ENCODE measurements at places on chromosomes 3 and 15.

DNA sequence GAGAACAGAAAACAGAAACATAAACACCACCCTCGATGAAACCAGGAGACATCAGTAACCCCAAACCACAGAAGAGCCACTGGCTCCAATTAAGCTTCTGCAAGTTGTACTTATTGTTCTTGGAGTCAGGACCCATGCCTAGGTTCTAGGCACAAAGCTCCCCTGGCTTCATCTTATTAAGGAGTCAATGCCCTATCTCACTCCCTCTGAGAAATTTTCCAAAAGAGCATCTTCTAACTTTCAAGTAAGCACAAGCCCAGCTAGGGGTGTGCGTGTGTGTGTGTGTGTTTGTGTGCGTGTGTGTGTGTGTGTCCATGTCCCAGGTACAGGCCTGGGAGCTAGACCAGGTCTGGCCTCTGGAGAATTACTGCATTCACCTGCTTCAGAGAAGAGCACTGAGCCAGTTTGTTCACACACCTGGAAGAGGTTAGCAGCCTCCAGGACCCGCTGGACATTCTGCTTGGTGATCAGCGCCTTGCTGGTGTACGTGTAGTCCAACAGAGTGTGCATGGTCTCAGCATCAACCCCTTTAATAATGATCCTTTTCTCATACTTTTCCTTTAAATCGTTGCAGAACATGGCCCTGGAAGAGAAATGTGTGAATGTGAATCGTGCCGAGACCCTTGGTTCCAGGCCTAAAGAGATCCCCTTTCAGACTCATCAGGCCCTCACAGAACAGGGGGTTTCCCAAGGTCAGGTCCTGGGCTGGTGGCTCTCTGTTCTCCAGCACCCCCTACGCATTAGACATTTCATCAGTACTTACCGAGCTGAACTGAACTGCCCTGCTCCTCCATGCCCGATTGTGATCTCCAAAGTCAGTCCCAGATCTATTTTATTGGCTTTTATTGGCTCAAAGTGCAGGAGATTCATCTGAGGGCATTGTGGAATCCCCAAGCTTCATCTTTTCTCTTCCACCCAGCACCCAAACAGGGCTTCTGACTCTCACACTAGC, 27.8 kb downstream of the KLHL6 start:
- no peak for DNase-seq

GRCh38 chr3:119738741-119739140, 35.9 kb downstream of the CFAP91 start:
- no peak for DNase-seq

DNA sequence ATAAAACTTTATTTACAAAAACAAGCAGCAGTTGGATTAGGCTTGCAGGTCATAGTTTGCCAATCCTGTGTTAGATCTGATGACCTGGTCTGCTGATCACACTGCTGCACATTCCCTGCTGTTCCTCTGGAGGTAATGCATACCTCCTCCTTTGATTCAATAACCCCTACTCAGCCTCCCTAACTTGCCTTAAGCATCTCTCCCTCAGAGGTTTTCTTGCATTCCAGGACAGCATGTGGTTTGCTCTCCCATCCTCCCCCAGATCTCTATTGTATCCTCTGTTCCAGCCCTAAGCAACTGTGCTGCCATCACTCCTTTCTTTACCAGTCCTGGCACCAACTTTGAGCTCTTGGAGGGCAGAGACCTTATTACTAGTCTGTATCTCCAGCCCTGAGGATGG, 63.4 kb downstream of the CACNA2D3 start:
- no peak for DNase-seq

DNA sequence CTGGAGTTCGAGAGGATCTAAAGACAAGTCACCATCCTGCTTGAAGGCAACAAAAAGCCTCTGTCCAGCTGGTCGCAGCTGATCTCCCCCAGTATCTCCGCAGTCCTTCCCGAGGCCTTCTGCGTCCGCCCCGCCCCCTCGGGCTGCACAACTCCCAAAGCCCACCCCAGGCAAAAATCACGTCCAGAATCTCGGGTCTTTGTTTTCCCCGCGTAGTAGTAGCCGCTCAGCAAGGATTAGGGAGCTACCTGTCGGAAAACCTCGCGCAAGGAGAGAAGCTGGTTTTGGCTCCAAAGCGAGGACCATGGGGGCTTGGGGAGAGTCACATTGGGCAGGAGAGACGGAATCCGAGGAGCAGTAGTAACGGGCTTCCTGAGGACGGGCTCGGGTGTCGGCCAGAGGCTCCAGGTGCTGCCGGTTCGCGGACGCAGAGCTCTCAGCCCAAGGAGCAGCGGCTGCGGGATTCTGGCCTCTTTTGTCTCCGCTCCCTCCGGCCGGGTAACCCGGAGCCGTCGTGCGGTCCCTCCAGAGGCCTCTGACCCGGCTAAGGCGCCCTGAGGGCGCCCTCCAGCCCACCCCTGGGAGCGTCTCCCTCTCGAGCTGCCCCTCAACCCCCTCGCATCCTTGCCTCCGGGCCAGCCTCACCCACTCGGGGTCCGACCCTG, 401 bp downstream of the ZSCAN29 start:
- no peak for DNase-seq

- DNase-seq = no peak
Measured at GRCh38 chr15:60887139-60887538, 342.0 kb downstream of the RORA start.

DNA sequence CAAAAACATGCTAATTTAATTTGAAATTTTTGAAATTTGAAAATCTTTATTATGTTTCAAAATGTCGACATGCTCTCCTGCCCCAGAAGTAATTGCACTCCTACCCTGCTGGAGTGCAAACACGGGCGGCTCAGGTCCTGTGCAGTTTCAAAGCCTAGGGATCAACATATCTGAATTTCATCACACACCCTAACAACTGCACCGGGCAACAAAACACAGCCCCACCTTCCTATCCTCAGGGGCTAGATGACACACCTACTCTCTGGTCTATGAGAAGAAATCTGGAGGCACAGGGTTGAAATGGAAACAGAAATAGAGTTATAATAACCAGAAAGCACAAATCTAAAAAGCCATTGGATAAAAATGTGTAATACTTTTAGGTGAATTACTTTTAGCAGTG, 61.4 kb downstream of the BFSP2 start:
- DNase-seq = no peak

DNA sequence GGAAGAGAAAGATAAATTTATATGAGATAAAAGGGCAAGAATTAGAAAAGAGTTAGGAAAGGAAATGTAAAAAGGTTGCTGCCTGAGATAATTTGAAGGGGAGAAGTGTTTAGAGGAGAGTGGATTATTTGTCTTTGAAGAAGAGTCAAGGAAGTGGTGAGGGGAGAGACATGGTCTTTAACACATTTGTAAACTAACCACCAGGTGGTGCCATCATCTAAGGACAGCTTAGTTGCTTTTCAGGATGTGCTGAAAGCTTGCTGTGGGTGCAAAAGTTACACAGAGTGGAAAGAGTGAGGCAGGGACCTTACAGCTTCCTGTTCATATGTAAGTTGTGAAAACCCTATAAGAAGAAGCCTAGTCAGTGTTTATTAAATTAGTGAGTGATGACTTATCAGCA, 114.1 kb upstream of the DNAJC19 start:
- DNase-seq = no peak

DNA sequence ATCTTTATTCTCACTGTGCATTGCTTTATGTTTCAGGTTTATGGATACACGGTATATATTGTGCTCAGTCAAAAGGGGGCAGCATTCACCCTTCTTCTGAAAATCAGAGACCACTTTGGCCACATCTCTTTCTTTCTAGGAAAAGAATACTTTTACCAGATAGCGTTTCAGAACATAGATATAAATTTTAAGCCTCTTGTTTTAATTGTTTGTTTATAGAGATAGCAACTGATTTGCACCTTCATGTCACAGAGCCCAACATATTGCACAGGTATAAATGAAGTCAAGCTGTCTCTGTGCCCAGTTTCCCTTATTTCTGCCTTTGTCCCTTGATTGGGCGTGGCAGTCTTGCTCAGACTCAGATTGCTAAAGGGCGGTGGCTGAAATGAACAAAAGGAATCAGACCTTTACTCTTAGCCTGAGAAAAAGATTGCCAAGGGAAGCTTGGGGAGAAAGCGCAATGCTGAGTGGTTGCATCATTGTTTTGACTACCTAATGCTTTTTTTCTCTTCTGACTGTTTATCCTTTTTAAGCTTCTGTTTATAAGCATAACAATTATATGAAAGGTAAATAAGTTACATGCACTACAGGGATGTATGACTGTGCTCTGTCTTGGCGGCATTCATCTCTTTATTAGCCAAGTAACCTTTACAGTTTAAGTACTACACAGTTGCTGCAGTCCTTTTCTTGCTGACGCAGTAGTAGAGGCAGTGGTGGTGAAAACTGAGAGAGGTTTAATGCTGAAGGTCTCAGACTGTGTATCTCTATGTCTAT, 70.8 kb upstream of the ZBTB20 start:
- DNase-seq = no peak

- no peak for DNase-seq
Measured at GRCh38 chr3:15345608-15346137, 13.3 kb upstream of the SH3BP5 start.

DNA sequence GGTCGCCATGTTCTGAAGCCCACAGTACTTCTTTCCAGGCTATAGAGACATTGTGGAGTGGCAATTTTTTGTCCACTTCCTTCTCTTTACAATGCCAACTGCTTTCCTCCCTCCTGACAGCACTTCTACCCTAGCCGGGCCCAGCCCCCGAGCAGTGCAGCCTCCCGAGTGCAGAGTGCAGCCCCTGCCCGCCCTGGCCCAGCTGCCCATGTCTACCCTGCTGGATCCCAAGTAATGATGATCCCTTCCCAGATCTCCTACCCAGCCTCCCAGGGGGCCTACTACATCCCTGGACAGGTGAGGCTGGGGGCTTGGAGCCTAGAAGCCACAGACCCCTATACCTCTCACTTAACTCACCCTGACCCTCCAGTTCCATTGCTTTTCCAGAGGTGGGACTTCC, 2.8 kb downstream of the EIF4G1 start:
- DNase-seq = no peak

- DNase-seq = no peak
Measured at GRCh38 chr3:171039674-171040073, 13.2 kb upstream of the SLC2A2 start.

Measured in stimulated activated CD4-positive, alpha-beta T cell treated with anti-CD3 and anti-CD28 coated beads, Interleukin-15, amount 100 ng/mL, for 1 hour (primary cell).